CD4-positive, alpha-beta T cell treated with Interleukin-12 subunit alpha and Interleukin-12 subunit beta, for 1 hour (primary cell): ENCODE measurements at places on chromosomes 4 and X.

- no peak for DNase-seq
These were observed 12.9 kb upstream of the C4orf54 start for GRCh38 chr4:99670409-99671073.

DNA sequence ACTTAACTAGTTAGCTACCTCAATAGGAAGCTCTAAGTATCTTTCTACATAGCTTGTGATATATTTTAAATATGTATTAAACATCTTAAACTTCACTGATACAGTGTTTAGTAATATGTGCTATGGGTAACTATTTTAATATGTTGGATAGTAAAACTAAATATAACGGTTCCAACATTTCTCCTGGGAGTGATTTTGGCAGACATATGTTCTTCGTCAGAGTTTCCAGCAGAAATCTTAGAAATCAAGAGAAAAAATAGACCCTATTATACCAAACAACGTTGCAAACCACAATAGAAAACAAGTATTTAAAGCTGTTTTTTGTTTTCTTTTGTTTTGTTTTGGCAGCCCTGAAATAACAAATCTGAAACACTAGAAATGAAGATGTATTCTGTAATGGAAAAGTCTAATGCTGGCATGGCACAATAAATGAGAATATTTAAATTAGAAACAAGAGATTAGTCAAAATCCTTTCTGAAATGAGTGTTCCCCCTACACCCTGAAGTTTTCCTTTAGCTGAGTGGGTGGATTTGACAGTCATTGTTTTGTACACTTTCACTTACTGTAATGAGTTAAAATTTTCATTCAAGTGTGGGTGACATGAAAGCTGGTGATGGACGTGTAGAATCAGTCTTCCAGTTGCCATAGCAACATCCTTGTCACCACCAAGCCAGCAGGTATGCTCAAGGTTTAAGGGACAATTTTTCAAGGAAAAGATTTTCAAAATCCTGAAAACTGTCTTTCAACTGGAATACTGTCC, 233.5 kb downstream of the SCFD2 start:
- no peak for DNase-seq

- no peak for DNase-seq
These were observed 44.7 kb downstream of the MAGEB17 start for GRCh38 chrX:16212024-16212423.

GRCh38 chr4:10006601-10007435, 14.5 kb downstream of the SLC2A9 start:
- no peak for DNase-seq

DNA sequence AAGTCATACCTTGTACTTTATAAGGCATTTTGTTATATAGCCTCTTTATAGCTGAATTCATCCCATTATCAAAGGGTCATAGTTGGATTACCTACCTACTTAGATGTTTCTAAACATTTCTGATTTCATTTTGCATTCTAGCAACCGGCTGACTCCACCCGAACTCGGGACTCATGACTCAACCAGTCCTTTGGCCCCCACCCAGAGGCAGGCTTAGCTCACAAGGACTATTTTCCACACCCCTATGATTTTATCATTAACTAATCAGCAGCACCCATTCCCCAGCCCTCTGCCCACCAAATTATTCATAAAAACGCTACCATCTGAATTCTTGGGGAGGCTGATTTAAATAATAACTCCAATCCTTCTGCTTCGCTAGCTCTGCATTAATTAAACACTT, 79.9 kb upstream of the EGFL6 start:
- DNase-seq: no peak

GRCh38 chr4:13922459-13922858, 294.9 kb upstream of the BOD1L1 start:
- DNase-seq: no peak

DNA sequence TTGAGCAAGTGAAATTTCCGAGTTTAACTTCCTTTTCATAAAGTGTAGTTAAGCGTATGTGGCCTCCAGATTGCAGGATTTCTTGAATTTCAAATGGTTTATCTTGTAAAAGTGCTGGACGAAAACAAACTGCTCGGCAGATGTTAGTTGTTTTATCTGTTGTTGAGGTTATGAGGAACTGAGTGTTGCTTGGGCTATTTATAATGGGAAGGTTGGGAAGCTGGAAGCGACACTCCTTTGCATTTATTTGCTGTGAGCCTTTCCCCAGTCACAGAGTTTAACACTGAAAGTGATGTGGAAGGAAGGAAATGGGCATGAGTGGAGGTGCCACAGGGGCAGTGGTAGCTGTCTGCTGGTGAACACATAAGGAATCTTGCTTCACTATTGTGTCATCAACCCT, 284.9 kb downstream of the PCDH7 start:
- DNase-seq: no peak

- no peak for DNase-seq
These were observed 102.5 kb downstream of the ASMT start for GRCh38 chrX:1717373-1717772.

DNA sequence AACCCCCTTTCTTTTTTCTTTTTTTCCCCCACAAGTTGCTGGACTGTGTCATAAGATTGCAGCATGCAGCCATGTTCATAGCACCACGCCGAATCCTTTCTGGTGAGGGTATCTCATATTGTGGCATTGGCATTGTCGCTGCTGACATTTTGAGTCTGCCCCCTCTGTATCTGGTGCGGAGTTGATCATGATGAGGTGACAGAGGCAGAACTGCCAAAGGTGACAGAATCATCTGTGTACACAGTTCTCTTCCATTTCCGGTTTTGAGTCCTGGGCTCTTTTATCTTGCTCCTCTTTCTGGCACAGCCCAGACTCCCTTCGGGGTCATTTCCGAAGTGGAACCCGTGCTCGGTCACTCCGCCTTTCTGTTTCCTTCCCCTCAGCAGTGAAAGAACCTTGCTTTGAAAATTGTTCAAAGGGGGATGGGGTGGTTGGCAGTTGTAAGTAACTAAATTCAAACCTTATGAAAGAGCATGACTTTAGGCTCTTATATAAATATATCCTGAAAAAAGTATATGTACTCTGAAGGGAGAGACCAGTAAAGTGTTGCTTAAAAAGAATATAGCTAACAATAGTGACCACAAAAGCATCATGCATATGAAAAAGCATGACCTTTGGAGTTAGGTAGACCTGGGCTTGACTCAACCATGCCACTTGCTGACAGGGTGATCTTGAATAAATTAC, 55.0 kb upstream of the BMP2K start:
- peak; percentile 19 for DNase-seq

DNA sequence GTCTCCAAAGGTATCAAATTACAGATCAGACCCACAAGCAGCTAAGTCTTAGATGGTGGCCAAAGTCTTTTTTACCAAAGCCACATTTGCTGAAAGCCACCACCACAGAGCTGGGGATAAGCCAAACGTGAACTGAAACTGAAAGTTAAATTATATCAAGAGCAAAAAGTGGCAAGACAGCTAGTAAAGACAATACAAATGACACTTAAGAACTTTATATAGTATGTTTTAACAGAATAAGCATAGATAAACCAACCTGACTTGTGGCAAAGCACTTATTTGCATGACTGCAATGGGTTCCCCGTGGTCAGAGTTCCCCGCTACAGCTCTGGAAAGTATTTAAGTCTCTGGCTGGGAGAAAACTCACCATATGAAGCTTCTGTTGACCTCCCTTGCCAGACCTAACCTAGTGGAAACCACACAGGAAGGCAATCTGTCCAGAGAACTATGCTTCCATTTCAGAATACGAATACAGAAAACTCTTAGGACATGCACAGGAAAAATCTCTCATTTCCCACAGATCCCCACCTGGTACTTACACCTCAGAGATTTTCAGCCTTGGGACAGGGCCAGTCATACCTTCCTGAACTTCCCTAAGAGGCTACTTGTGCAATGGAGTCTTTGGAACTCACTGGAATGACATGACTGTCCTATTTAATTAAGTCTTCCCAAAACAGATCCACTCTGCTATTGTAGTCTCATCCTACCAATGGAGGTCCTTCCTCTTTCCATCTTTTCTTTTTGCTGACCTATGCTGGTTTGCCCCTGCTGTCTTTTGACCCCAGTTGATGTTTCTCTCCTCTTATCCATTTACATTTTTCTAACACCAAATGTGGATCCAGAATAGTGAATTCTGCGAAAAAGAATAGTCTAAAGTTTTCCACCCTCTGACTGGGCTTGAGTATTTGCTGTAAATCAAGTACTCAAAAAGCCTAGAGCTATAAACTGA, 225.1 kb downstream of the NR3C2 start:
- DNase-seq: peak; percentile 48

DNA sequence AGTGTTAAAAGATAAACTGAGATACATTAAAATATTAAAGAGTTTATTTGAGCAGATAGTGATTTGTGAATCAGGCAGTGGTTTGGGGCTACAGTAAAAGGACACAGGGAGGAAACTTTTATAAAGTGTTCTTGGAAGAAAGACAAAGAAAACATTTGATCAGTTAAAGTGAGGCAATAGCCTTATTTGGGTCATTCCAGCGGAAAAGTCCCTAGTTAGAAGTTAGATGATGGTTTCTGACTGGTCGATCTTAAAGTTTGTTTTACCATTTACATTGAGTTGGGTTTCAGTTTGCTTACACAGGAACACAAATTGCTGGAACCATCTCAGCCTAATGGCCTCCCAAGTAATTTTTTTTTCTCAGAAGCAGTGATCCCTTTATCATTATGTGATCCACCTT, 69.7 kb downstream of the PPP1R2C start:
- DNase-seq: no peak

DNA sequence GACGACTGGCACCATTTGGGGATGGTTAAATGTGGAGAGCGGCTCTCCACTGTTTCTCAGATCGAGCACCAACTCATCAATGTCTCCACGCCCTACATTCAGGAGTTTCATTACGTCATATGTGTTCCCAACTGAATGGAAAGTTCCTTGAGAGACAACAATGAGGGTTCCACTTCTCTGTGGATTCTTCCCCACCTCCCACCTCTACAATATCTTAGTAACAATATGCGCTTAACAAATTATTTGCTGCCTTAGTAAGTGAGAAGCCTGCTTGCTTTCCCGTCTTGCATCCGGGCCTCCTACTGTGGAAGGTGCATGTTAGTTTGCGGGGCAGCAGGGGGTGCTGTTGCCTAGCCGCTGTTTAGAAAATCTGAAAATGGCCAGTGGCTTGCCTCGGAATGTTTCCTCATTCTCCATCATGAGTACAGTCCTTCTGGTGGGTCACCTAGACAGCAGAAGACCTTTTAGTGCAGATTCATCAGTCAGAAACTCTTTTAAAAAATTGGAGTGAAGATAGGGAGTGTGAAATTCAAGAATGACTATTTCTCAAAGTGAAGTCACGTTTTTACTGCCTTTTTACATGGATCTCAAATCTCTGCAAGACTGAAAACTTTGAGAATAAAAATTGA, 55.7 kb downstream of the PHOX2B start:
- DNase-seq: peak; percentile 14
